M059J (cell line): ENCODE measurements at places on chromosomes 11 and 22.

GRCh38 chr11:35359321-35360054 is 59.9 kb downstream of the SLC1A2 start:
- DNase-seq = no peak

DNA sequence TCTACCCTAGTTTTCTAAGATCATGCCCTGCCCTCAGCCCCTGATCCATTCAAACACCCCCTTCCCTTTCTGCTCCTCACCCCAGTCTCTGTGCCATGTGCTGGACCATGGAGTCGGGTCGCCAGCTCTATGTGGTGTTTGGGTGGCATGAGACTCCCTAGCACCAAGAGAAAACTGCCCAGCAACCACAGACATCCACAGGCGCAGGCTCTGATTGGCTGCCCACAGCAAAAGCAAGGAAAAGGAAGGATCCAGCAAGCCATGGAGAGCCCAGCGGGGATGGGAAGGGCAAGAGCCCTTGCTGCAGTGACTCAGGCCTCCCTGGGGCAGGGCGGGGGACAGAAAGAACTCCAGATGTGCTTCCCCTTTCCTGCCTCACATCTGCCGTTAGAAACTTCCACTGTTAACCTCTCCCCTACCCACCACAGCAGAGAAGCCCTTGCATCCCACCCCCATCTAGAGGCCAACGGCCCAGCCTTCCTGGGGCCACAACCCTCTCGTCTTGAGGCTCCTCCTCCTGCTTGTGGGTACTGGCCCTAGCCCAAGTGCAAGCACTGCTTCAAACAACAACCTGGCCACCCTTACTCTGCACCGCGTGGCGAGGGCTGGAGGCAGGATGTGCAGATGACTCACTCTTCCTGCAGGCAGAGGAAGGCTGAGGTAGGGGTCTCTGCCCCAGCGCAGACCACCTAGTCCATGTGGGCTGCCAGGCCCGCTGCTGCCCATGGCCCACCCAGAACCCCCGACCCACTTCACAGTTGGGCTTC is 9.7 kb upstream of the AHNAK start:
- DNase-seq = peak; percentile 98

DNA sequence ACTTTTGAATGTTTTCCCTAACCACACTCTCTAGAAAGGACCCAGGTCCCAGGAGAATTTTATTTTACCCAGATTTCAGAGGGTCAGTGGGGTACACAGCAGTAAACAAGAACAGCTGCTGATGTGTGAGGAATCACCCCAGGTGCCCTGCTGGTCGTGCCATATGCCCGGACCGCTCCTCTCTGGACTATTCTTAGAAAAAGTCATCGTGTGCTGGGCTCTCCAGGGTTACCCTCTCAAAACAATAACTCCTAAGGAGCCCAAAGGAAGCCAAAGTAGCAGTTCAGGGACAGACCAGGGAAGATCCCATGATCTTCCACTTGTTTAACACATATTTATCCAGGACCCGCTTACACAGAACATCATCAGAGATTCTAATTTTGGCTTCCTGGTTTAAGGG is 29.7 kb downstream of the LRP4 start:
- DNase-seq = no peak

- DNase-seq = peak; percentile 71
Measured at GRCh38 chr11:80873310-80873999, 1432.6 kb upstream of the TENM4 start.

DNA sequence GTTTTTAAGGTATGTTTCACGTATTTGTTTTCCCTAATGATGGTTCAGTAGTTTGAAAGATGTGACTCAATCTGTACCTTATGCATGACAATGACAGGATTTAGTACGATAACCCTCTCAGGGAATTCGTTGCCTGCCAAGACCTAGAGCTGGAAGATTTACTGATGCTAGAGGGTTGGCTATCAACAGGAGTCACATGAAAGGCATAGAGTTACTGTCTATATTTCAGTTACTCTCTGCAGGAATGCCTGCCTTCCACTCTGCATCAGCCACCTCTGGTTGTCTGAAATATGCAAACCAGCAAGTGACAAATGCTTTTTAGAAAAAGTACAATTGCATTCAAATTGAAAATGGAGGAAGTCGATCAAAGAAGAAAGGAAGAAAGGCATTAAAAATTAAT is 276.3 kb upstream of the RAG2 start:
- no peak for DNase-seq

GRCh38 chr22:38246046-38246658 is 26.7 kb downstream of the TMEM184B start:
- DNase-seq = no peak
